Mesenteric fat pad (tissue), 1 donor: ENCODE measurements at places on chromosomes 11 and 22. TPM values are rescaled to one million over a fixed set of nuclear protein-coding genes. Genes with fewer than 3 reads are reported as not detected.

DNA sequence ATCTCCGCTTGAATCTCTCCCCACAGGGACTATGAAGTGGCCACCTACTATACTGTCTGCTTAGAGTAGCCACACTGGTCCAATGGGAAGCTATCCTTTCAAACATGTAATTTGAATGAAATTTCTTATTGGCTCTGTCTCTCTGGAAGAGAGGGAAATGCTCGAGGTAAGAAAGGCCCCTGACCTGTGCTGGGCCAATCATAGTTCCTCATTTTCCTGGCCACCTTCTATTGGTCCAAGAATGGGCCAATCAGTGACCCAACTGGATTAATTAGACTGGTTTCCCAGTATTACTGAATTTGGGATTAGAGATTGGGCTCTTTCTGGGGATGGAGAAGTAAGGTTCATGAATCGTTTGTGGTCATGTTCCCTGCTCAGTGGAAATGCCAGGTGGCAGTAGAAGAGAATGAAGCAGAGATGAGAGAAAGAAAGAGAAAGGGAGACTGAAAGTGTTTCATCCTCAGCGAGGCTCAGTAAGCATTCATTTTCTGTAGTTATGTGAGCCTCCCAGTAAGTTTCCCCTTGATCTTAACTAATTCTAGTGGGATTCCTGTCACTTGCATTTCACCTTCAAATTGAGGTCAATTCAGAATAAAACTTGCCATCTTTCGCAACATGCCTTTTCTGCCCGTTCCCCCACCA lies 8.4 kb upstream of the MMP20 start:
- DNase-seq, result no peak

GRCh38 chr22:29521526-29521925 lies 32.0 kb downstream of the THOC5 start:
- DNase-seq, result no peak

DNA sequence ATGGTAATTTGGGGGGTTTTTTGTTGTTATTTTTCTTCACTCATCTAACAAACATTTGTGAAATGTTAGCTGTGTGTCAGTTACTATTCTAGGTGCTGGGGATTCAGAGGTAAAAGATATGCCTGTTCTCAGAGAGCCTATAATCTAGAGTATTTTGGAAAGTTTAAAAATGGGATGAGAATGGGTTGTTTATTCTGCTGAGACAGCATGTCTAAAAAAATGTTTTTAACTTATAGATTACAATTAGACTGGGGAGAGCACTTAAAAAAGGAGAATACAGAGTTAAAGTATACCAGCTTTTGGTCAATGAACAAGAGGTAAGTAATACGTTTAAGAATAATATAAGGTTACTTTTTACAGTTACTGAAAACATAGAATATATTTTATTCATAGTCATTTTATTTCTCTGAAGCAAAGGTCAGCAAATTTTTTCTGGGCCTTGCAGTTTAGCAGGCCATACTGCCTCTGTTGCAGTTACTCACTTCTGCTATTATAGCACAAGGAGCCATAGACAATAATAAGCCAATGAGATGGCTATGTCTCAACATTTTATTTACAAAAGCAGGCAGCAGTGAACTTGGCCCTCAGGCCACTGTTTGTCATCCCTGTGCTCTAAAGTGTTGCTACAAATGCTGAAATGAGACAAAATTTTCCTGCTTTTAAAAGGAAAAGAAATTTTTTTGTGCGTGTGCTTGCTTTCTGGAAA lies 60.0 kb downstream of the DKK3 start:
- no peak for DNase-seq

DNA sequence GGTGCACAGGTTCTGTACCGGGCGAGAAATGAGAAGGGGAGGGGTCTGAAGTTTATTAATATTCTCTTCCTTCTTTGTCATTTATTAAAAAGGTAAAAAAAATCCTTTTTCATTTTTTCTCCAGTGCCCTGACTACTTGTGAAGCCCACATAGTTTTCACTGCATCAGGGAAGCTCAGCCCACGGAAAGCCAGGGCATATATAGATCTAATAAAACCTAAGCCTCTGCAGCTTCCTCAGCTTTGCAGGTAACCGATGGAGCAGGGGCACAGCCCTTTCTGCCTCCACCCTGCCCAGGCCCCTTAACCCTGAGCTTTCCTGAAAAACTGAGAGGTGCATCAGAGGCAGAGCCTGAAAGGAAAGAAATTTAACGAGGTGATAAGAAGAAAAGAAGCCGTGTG lies 140.1 kb downstream of the NXPE2 start:
- DNase-seq, result no peak

- DNase-seq, result no peak
Measured at GRCh38 chr22:39926753-39927152, 25.9 kb downstream of the GRAP2 start.

DNA sequence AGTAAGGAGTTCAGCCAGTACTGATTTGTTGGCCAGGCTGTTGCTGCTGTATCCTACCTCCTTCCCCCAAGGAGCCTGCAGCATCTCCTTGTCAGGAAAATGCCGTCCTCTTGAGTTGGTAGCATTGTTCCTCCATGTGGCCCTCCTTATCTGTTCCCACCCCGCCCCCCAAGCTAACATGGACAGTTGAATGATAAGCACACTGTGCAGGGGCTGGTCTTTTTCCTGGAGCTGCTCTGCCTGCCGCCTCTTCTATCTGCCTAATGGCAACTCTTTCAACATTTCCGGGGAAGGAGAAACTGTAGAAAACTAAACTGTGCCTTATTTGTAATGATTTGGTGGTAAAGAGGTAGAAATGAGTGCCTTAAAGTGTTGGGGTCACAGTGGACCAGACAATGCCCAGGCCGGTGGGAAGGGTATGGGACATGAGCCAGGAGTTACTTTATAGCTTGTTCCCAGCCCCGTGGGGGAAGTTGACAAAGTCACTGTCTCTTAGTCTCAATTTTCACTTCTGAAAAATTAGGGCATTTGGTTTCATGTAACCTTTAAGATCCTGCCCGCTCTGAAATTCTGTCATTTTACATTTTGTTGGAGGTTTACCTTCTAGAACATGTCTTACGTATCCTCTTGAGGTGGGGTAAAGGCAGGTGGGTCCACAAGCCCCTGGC lies 4.5 kb downstream of the FAM118A start:
- no peak for DNase-seq

DNA sequence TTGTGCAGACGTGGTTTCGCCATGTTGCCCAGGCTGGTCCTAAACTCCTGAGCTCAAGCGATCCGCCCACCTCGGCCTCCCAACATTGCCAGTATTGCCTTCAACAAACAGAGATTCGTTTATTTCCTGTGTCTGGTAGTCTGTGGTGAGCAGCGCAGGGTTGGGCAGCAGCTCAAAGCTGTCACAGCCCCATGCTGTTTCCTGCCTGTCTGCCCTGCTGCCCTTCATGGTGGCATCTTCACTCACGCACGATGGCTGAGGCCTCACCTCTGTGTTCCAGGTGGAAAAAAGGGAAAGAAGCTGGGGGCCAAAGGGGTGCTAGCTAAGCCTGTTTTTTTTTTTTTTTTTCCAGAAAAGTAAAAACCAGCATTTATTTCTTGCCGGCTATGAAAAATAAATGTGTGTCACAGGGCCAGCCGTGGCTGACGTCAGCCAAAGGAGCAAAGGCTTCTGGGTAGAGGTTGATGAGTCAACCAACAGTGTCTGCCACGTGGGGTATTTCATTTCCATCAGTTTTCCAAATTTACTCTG lies 28.8 kb downstream of the TBC1D22A start:
- no peak for DNase-seq

DNA sequence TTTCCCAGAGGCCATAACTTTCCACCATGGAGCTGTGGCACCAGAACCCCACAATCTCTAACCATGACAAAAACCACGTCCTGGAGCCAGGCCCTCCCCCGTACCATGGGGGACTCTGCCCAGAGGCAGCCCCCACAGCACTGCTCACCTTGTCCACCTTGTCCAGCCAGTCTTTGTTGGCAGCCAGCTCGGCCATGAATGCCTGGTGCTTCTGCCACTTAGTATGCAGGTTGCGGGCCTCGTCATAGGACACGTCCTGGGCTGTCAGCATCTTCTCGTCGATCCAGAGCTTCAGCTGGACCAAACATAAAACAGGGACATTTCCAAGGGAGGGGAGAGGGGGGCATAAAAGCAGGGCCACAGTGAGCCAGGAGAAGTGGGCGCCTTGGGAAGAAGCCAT lies 20.8 kb upstream of the RBM4B start:
- no peak for DNase-seq

GRCh38 chr11:113419454-113420003 lies 31.9 kb downstream of the ANKK1 start:
- no peak for DNase-seq

DNA sequence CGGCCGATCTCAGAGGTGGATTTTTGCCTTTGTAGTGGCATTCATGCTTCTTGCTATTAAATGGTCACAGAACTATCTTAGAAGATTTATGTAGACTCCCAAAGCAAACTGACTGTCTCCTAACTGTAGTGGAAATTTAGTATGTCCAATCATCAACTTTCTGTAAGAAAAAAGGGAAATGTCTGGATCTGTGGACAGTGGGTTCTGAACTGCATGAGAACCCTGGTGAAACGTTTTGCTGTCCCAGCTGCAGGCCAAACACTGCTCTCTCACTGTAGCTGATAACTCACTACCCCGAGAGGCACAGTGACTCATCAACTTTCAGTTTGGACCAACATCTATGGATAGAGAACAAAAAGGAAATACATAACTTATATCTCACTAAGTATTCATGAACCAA lies 387.1 kb downstream of the SOX6 start:
- no peak for DNase-seq

DNA sequence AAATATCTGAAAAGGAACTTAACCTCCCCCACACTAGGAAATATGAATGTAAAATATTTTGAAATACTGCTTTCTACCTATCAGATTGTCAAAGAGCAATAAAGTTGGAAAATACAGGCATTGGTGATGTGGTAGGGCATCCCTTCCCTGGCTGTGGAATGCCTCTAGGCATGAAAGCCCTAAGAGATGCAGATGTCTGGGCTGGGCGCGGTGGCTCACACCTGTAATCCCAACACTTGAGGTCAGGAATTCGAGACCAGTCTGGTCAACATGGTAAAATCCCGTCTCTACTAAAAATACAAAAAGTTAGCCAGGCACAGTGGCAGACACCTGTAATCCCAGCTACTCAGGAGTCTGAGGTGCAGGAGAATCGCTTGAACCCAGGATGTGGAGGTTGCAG lies 22.0 kb downstream of the ARAP1 start:
- no peak for DNase-seq

DNA sequence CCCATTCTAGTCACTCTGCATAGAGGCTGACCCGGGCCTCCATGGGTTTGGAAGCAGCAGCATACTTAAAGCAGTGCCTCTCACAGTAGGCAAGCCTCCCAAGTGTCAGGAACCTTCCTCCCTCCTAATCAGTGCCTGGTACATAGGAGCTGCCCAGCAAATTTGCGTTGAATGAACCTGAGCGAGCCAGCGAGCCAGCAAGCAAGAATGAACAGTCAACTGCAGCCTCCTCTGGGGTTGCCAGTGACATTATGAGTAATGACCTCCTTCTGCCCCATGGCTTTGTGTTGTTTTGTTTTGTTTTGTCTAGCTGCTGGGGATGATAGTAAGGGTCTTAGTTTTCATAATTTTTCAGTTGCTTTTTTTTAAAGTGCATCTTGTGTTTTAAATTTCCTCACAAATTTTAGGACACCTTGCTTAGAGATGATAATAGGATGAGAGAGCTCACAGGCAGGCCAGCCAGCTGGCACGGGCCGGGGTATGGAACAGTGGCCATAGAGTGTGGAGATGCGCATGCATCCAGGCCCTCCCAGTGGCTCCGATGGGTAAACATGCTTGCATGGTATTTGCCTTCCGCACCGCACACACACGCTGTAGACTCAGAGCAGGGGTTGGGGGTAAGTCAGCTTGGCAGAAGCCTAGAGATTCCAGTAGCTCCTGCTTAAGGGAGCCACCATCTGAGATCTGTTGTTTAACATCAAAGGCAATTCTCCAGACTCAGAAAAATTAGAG lies 36.1 kb downstream of the TTC12 start:
- no peak for DNase-seq

GRCh38 chr11:19740586-19740985 lies 27.9 kb downstream of the NAV2 start:
- DNase-seq, result no peak

DNA sequence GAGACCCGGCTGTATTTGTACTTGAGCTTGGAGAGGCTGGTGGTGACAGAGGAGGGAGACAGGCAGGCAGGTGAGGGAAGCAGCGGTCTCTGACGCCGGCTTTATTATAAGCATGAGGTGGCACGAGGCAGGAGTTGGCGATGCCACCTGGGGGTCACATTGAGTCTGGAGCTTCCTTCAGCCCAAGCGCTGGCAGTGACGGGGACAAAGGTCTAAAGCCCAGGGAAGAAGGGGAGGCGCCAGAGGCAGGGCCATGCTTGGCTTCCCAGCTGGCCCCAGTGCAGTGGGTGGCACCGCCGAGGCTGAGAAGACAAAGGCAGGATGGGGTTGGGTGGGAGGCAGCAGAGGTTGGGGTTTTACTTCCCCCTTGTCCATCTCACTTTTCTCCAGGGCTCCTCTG lies 4.5 kb downstream of the FXYD2 start:
- DNase-seq, result no peak

GRCh38 chr22:24186352-24186740 lies 5.1 kb downstream of the SUSD2 start:
- no peak for DNase-seq

DNA sequence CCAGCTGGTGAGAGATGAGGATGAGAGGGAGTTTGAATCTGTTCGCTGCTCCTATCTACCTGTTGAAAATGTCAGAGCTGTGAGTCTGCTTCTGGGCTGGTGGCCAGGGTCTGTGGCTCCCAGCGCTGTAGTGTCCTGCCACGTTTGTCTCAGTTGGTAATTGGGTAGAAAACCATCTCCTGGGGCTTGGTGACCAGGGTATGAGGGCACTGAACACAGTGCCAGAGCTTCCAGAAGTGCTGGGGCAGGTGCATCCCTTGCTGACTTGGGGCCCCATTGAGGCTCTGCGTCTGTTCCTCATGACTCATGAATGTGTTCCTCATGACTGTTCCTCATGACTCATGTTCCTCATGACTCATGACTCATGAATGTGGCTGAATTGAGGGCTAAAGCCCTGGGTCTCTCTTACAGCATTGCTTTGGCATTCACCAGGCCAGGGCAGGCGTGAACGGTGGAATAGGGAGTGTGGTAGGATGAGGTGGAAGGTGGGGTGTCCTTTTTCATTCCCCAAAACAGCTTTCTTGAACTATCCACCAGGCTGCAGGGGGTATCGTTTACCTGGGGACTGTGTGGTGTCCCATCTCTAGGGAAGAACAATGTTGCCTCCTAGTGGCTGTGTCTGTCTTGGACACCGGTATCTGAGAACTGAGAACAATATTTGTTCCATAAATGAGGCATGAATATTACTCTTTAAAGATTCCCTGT lies 139.5 kb downstream of the COMMD9 start:
- DNase-seq, result no peak

GRCh38 chr11:20070459-20070858 lies 89.8 kb downstream of the DBX1 start:
- no peak for DNase-seq

- DNase-seq, result no peak
Measured at GRCh38 chr11:36086366-36086765, 142.5 kb downstream of the LDLRAD3 start.

- DNase-seq, result no peak
Measured at GRCh38 chr11:126403658-126404057, 48.2 kb downstream of the ST3GAL4 start.

- DNase-seq, result no peak
Measured at GRCh38 chr11:126139111-126140091, 72.0 kb downstream of the RPUSD4 start.

The KRTAP5-10 gene
- total RNA-seq, result not detected

The SHISA8 gene
- not detected for total RNA-seq

The SOX6 gene
- 4.5 TPM for total RNA-seq

The C11orf91 gene
- total RNA-seq, result 3.4 TPM

The OR8A1 gene
- not detected for total RNA-seq

The RAB36 gene
- 3.2 TPM for total RNA-seq

The PKP3 gene
- 1.2 TPM for total RNA-seq

The PHF21B gene
- total RNA-seq, result not detected

The MAJIN gene
- not detected for total RNA-seq
